Right lobe of liver (tissue), 6 donors: ENCODE measurements at places on chromosomes 13 and 19. TPM values are rescaled to one million over a fixed set of nuclear protein-coding genes. Genes with fewer than 3 reads are reported as not detected.

DNA sequence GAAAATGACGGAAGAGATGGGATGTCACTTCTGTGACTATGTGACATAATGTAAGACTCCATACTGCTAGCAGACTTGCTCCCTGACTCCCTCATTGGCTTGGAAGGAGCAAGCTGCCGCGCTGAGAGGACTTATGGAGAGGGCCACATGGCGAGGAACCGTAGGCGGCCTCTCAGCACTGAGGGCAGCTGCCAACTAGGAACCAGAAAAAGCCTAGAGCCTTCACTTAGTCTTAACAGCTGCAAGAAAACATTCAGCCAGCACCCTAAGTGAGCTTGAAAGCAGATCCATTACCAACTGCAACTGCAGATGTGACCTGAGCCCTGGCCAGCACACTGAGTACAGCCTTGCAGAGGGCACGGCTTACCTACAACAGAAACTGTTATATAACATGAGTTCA is 33.9 kb downstream of the USP12 start:
- DNase-seq = no peak
- no peaks in the 10 kb centered on the region for H3K4me1 ChIP-seq
- H3K36me3 ChIP-seq = no peaks in the 10 kb centered on the region
- H3K27ac ChIP-seq = peak overlapping the region; percentile 20

DNA sequence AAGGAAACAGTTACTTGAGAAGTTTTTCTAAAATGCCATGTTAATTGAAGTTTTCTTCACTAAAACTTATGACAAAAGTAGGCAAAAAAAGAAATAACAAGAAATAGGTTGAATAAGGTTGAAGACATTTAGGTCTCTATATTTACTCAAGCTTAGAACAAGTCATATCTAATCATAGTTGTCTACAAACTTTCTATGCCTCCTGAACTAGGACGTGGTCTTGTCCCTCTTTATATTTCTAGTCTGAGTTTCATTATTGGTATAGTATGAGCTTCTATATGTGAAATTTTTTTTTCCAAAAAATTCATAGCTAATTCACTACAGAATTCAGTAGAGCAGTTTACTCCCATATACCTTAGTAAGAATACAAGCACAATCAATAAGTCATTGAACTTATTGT is 836.4 kb downstream of the SLITRK6 start:
- H3K27ac ChIP-seq = no peak overlapping the region
- no peak overlapping the region for H3K4me3 ChIP-seq
- no peaks in the 10 kb centered on the region for H3K27me3 ChIP-seq
- no peaks in the 10 kb centered on the region for H3K36me3 ChIP-seq
- DNase-seq = no peak
- no peaks in the 10 kb centered on the region for H3K4me1 ChIP-seq

DNA sequence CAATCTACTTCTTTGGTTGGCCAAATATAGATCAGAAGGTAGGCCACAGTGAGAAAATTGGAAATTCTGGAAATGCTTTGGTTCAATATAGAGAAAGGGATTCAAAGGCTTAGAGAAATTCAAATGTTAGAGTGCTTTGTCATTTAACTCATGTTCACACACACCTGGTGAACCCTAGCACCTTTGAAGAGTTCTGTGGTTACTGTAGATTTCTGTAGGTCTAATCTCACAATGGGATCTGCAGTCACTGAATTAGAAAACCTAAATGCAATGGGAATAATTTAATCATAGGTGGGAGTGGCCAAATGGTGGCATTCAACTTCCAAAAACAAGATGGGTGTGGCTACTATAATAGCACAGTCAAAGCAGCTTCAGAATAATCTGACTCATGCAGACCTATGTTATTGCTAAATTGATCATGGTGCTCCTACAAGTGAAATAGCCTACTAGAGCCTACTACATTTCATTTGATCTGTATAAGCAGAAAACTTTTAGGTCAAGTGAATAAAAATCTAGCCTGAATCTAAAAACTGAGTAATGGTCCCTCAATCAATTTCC is 1152.9 kb downstream of the PCDH9 start:
- no peaks in the 10 kb centered on the region for H3K4me1 ChIP-seq
- H3K27ac ChIP-seq = no peak overlapping the region
- no peak overlapping the region for H3K4me3 ChIP-seq
- no peaks in the 10 kb centered on the region for H3K27me3 ChIP-seq

DNA sequence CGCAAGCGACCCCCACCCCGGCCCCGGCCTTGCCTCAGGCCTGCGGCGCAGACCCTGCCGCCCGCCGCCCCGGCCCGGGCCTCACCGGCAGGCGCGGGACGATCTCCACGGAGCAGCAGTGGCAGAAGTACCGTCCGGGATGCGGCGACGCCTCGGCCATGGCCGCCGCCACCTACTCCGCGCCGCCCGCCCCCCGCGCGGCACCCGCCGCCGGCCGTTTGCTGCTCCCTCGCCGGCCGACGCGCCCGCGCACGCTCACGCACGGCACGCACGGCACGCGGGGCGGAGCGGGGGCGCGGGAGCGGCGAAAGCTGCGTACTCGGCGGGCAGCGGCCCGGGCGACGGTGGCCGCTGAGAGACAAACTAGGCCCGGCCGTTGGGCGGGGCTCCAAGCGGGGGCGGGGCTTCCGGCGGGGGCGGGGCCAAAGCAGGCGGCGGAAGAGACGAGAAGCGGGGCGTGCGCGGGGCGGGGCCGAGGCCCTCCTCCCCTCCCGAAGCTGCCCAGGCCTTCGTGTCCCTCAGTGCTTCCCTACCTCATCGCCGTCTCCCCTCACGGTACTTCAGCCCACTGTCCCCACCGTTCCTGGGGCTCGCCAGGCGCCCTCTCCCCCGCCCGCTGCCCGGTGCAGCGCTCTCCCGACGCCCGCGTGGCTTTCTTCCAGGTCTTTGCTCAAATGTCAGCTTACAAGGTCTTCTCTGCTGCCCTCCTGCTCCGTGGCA is at the start of gene RNF126:
Gene RNF126 (minus strand): TSS at position 253 of the 720 bp plus-strand sequence. CDS start 93 bp downstream, at position 160.
- no peaks in the 10 kb centered on the region for H3K27me3 ChIP-seq
- H3K36me3 ChIP-seq = no peaks in the 10 kb centered on the region
- H3K4me1 ChIP-seq = no peaks in the 10 kb centered on the region
- peak within 1 kb of the TSS; percentile 94 for H3K4me3 ChIP-seq
- peak within 1 kb of the TSS; percentile 94 for H3K27ac ChIP-seq

DNA sequence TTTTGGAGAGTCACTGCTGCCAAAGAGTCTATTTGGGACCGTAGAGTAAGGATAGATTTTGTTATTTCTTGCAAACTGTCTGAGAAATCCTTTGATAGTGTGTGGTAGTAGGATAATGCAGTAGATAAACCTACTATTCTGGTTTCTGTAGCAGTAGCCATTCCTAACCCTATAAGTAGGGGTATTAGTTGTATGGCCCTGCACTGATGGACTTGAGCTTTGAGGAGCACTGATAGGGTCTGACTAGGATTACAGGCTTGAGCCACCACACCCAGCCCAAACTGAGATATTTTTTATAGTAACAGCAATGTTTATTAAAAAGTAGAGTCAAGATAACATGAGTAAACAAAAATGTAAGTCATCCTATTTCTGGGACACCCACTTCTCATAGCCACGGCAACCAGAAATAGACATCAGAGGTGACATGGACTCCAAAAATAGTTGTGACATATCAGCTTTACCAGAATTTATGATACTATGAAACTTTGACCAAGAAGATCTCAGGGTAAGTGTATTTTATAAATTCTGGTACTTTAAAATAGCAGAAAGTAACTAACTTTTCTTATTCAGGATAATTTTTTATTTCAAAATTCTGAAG is 479.1 kb downstream of the SUCLA2 start:
- H3K4me1 ChIP-seq = no peaks in the 10 kb centered on the region
- no peaks in the 10 kb centered on the region for H3K27me3 ChIP-seq
- H3K27ac ChIP-seq = no peak overlapping the region
- no peak for DNase-seq

GRCh38 chr19:47881757-47882156 is 4.4 kb downstream of the SULT2A1 start:
- peaks cover 56% of the 10 kb centered on the region for H3K36me3 ChIP-seq
- H3K27me3 ChIP-seq = no peaks in the 10 kb centered on the region

GRCh38 chr19:858868-859843 is at the start of gene CFD:
Gene CFD, plus strand, starts transcription at chr19:859664. Its CDS starts 26 bp downstream, at chr19:859690.
- H3K27ac ChIP-seq = no peak within 1 kb of the TSS
- H3K4me3 ChIP-seq = no peak within 1 kb of the TSS
- H3K36me3 ChIP-seq = no peaks in the 10 kb centered on the region
- no peaks in the 10 kb centered on the region for H3K27me3 ChIP-seq
- peak; percentile 58 for DNase-seq
- no peaks in the 10 kb centered on the region for H3K4me1 ChIP-seq

GRCh38 chr19:54179262-54179852 is 6.4 kb upstream of the TMC4 start:
- no peak overlapping the region for H3K27ac ChIP-seq
- no peaks in the 10 kb centered on the region for H3K36me3 ChIP-seq
- DNase-seq = no peak
- H3K27me3 ChIP-seq = no peaks in the 10 kb centered on the region
- H3K4me3 ChIP-seq = no peak overlapping the region

DNA sequence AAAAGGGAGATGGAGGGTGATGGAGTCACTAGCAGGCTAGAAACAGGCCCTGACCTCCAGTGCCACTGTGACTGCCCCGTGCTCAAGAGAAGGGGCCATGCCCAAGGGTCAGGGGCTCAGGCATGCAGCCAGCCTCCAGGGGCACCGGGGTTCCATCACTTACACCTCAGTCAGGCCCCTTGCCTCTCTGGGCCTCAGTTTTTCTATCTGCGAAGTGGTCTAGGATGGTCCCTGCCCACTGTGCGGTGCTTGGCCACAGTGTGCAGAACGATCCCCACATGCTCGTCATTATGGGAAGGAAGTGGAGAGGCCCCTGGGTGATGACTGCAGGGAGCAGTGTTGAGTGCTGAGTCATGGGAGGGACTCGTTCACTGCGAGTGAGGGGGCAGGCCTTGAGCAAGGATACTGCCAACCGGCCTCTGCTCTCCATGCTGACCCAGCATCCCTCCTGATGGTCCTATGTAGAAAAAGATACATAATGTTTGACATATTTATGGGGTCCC is 23.1 kb downstream of the TMED1 start:
- peak overlapping the region; percentile 51 for H3K27ac ChIP-seq
- H3K27me3 ChIP-seq = no peaks in the 10 kb centered on the region
- peaks cover 34% of the 10 kb centered on the region for H3K36me3 ChIP-seq

GRCh38 chr13:29496241-29496712 is 99.2 kb downstream of the SLC7A1 start:
- DNase-seq = no peak
- H3K27ac ChIP-seq = no peak overlapping the region
- H3K4me3 ChIP-seq = no peak overlapping the region

DNA sequence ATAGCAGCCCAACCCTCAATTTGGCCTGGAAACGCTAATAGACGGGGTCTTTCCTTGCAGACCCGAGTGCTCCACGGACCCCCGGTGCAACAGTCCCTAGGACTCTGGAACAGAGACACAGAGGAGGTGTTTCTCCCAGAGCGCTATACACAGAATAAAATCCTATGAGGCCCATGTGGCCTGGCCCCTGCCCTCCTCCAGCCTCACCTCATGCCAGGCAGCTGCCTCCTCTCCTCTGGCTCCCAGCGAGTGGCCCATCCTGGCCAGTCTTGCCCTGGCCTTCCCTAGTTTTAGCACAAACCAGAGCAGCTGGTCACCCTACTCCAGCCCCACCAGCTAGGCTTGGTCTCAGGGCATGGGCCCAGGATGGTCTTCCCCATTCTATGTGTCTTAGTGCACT is 20.3 kb downstream of the POP4 start:
- DNase-seq = no peak
- no peaks in the 10 kb centered on the region for H3K27me3 ChIP-seq
- H3K4me3 ChIP-seq = no peak overlapping the region

DNA sequence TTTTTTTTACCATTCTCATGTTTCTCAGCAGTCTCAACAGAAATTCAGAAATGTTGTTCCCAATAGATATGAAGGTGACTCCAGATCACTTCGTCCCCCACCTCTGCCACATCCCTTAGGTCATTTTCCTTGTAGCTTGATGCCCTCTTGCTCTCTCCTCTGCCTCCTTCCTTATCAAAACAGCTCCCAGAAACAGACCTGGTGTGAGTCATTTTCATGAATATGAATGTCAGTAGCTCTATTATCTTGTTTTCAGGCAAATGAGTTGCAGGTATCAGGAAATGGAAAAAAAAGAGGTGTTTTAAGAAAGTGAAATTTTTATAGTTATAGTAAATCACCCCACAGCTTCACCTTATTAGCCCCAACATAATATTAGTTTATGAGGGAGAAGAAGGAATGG is 539.3 kb downstream of the SUCLA2 start:
- H3K4me3 ChIP-seq = no peak overlapping the region
- DNase-seq = no peak
- H3K36me3 ChIP-seq = no peaks in the 10 kb centered on the region
- no peaks in the 10 kb centered on the region for H3K27me3 ChIP-seq

- H3K27ac ChIP-seq = no peak overlapping the region
- no peak overlapping the region for H3K4me3 ChIP-seq
- no peak for DNase-seq
- no peaks in the 10 kb centered on the region for H3K36me3 ChIP-seq
- no peaks in the 10 kb centered on the region for H3K4me1 ChIP-seq
- H3K27me3 ChIP-seq = no peaks in the 10 kb centered on the region
Measured at GRCh38 chr13:97191142-97191541, 31.0 kb upstream of the MBNL2 start.

GRCh38 chr19:30886222-30886621 is 463.0 kb downstream of the TSHZ3 start:
- no peak overlapping the region for H3K27ac ChIP-seq
- H3K36me3 ChIP-seq = no peaks in the 10 kb centered on the region
- no peak overlapping the region for H3K4me3 ChIP-seq
- no peaks in the 10 kb centered on the region for H3K27me3 ChIP-seq

DNA sequence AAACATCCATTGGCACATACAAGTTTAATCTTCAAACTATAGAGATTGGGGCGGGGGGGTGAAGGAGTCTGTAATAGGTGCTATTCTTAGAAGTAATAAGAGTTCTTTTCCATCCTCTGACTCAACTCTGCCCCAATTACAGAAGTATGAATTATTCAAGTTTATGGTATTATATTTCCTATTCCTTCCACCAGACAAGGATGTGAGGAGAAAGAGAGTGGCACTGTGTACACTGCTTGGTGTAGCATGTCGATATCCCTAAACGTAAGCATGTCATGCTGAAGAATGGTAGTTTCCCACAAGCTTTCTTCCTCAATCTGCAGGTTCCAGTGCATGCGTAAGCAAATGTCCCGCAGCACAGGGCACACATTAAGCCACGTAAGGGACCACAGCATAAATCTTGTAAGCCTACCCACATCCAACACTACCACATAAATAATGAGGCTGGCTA is 14.1 kb downstream of the BRD4 start:
- H3K27me3 ChIP-seq = no peaks in the 10 kb centered on the region
- H3K36me3 ChIP-seq = no peaks in the 10 kb centered on the region
- H3K4me3 ChIP-seq = no peak overlapping the region
- no peak for DNase-seq

The KLK11 gene
- total RNA-seq = not detected

The FREM2 gene
- 0.39 TPM for total RNA-seq

The ZNF615 gene
- 3.2 TPM for total RNA-seq

The POGLUT2 gene
- total RNA-seq = 7.7 TPM

The CBY2 gene
- not detected for total RNA-seq

The RPL18A gene
- total RNA-seq = 778 TPM

The NBEA gene
- 0.62 TPM for total RNA-seq

The ANKRD24 gene
- total RNA-seq = 4.8 TPM

The IZUMO2 gene
- not detected for total RNA-seq

The LRRC63 gene
- total RNA-seq = not detected
